ENCODE measurements at places on chromosomes 6 and 20.

GRCh38 chr6:1516742-1517520 is 92.8 kb upstream of the FOXC1 start:
- no peak for DNase-seq

DNA sequence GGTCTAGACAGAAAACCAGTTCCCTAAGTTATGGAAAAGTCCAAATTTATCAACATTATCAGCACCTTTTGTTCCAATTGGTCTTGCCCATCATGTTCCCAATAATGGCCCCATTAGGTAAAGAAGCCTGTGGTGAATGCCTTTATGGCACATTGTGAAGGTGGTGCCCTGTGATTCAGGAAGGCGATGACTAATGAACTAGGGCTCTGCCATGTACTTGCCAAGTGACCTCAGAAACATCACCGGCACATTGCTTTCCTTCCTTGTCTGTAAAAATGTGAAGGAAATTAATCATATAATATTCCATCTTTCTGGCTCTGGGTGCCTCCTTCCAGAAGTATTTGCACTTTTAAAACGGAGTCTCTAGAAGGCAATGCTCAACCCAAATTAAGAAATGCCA is 132.3 kb downstream of the UNC5CL start:
- DNase-seq: no peak

DNA sequence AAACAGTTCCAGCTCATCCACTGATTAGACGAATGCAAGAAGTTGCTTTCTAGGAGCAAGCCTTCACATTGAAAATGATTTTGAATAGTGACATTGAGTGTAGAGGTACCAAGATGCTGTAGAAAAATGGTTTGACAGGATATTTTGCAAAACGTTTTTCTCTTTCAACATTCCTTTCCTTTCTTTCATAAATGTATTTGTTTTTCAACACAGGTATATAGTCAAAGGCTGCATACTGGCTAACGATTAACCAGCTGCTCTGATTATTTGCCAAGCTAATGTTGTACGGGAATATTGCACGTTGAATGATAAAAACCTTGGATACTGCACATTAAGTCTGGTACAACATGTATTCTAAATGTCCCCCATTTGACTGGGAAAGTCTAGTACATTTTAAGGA is 78.8 kb upstream of the TENT5A start:
- no peak for DNase-seq

- DNase-seq: no peak
Observed at GRCh38 chr6:129440691-129441090, 269.3 kb downstream of the ARHGAP18 start.

DNA sequence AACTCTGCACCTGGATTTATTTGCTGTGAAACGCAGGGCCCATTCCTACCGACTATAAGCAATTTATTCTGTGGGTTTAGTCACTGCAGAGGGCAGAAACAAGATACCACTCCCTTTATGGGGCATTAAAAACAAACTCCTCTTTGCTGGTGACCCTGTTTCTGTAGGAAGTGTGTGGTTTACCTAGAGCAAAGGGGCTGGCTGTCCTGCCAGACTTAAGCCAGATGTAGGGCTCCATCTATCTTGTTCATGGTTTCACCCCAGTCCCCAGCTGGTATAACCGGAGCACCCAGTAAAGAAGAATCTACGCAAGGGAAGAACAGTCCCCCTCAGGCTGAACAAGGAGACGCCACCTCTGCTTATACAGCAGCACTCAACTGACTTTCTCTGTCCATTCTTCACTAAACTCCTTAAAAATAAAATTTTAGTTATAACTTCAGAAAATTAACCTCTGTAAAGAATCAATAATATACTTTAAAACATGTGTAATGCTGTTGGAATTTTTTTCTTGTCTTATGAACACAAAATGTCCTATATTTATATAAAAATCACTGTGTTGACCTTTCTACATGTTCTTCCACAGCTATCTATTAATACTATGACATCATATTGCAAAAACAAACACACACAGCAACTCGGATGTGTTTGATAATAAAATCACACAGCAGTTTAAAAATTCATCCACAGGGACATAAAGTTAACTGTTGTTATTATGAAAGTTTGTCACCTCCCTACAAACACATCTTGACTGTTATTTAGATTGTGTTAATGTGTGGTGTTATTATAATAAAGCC is 126.1 kb upstream of the RPS6KA2 start:
- DNase-seq: no peak

DNA sequence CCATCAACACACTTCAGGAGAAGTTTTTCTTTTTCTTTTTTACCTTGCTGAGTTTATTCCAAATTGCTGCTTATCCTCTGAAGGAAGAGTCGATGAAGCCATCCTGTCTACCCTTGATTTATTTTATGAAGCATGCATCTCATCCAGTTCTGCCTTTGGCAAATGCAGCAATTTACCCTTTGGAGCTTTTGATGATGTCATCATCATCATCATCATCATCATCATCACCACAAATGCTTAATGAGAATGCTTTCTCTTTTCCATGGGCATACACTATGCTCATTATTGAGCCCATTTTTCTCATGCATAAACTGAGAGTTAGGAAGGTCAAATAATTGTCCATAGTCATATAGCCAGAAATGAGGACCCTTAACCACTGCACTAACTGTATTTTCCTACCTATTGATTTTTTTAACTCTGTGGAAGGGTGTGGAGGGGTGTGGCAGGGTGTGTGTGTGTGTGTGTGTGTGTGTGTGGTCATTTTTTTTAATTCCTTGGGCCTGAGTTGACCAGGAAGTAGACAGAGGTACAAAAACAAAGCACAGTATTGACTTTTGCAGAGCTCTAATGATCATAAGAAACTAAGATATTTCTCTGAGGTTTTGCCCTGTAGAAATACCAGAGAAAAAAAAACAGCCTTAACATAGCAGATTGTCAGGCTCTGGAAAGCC is 82.8 kb downstream of the COL9A1 start:
- no peak for DNase-seq

DNA sequence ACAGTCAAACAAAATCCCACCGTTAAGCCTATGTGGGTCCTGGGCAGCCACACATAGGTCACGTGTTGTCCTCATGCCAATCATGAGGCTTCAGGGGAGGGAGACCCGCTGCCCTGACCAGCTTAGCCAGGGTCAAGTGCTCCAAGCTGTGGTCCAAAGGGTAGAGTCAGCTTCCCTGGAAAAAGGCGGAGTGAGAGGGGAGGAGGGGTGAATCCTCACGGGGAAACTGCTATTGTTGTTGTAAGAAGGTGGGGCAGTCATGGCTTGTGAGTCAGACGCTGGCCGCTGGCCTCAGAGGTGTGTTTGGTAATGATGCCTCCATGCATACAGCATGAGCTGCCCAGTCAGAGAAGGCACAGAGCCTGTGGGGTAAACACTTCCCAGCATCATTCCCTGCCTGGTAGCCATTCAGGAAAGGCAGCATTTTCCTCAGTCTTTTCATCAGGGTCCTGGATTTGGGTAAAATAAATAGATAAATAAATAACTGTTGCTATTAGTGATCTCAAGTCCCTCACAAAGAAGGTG is 8.7 kb downstream of the CST3 start:
- no peak for DNase-seq

DNA sequence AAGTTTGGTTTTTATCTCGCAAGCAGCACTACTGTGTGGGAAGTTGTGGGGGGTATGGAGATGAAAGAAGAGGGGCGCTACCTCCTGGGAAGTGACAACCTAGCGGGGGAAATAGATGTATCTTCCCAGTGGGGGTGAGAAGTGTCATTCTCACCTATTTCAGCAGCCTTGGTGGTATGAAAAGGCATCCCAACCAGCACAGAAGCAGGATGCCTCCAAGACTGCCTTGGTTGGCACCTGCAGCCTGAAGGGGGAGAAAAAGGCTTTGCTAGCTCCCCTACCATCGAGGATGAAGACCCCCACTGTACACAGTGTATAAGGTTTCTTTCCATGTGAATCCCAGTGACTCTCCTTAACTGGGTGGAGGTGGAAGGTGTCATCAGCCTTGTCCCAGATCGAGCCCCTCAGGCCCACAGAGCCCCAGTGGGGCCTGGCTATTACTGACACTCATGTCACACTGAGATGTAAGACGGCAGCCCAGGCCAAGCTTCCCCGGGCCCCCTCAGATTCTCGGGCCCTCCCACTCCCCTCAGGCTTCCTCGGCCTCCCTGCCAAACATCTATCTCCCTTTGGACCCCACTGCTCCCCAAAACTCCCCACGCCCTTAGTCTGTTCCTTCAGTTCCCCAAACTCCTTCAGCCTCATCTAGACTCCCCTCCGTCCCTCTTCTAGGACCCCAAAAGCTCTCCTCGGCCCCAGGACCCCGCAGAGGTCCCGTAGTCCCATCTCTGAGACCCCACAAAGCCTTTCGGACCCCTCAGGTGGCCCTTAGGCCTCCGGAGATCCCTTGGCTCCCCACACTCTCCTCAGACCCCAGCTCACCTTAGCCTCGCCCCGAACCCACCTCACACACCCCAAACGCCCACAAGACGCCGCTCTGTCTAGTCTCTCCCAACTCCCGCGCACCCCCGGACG is 688 bp downstream of the COMMD7 start:
- DNase-seq: no peak

- no peak for DNase-seq
Observed at GRCh38 chr6:150741633-150742200, 123.8 kb upstream of the MTHFD1L start.

DNA sequence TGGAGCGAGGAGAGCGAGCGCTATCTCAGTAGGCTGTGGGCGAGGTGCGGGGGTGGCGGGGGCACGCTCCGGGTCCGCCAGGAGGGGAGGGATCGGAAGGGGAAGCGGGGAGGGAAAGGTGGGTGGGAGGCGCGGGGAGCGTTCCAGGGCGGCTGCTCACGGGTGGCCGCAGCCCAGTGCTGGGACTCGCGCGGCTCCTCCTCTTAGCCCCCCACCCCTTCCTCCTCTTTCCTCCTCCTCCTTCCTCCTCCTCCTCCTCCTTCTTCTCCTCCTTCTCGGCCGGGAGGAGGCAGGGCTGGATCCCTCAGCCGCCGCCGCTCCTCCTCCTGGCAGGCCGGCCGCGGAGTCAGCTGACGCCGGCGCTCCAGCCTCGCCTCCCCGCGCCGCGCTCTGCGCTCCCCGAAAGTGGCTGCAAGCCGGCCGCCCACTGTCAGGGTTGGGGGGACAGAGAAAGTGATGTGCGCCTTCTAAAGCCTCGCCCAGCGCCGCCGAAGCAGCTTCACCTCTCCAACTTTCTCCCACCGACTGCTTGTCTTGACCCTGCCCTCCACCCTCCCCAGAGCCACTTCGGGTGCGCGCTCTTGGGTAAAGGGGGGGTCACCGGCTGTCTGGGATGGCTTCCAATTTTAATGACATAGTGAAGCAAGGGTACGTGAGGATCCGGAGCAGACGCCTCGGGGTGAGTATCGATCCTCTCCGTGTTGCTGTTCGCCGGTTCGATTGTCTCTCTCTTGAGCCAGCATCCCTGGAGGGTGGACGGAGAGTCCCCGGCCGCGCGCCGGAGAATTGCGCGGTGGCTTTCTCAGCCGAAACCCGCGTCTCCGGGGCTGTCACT is at the start of gene DOK5:
DOK5 (plus strand) TSS at position 260 of the 835 bp plus-strand sequence; CDS start at position 614, 354 bp downstream.
- no peak for DNase-seq

DNA sequence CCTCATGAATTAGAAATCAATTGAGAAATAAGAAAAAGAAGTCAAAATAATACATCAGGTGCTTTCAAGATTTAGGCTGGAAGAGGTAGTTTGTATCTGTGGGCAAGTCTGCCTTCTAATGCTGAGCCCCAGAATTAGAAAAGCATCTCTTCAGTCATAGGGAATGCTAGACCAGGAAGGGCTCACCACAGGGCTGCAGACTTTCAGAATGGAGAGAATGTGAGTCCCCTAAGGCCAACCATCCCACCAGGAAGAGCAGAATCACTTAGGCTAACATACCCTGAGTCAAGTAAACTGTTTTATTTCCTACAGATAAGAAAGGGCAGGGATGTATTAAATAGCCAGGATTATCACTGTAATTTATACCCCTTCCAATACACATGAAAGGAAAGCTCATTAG is 510.2 kb downstream of the RNF144B start:
- DNase-seq: no peak

DNA sequence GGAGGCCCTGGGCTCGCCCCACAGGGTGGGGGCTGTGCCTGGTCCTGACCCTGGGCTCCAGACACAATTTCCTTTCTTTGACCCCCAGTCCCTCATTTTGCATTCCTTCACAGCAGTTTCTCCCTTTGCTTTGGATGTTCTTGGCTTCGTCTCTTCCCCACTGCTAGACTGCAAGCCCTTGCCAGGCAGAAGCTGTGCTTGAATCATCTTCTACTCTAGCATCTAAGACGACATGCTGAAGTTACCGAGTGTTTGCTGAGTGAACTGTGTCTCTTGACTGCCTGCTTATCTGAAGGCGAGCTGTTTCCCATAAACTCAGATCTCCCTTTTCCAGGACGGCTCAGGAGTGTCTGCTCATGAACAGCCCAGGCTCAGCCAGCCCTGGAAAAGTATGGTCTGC is 14.3 kb upstream of the SYNDIG1 start:
- no peak for DNase-seq

- DNase-seq: peak; percentile 79
Observed at GRCh38 chr6:16761471-16762267, 409 bp upstream of the ATXN1 start.

DNA sequence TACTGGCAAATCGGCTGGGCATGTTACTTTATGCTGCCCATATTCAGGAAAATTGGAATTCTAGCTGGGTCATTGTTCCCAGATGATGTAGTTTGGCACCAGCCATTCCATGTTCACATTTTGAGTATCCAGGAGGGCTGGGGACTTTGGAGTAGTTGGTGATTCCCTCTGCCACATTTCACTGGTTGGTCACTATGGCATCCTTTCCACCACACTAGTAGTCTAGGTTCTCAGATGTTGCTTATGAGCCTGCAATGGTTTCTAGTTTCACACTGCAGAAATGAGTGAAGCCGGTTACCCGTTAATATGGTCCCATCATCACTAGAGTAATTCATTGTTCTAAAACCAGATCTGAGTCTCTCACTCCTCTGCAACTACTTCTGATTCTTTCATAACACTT is 4.6 kb downstream of the PTPN1 start:
- DNase-seq: no peak

DNA sequence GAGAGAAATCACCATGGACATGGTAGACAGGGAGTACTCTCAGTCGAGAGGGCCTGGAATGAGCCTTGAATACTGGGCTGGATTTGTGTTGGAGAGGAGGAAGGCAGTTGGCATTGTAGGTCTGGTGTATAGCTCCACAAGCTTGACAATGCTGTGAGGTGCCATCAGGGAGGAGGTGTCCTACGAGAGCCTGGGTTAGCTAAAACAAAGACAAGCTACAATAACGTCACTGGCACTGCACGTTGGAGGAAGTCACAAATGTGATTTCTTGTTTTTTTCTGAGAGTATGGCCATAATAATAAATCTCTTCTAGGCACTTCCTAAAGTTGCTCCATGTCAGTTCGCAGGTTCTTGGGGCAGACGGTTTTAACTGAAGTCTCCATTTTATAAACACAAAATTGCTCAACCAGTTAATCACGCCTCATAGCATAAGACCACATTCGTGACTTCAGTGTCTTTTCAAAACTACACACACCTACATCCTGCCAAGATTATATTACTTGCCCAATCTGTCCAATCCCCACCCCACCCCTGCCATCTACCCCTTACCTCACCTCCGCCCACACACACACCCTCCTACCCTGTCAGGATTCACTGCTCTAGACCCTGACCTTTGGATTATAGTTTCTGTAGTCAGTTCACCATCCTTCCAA is 4.4 kb upstream of the HLA-DMB start:
- DNase-seq: no peak
